WTC11 (cell line): ENCODE measurements at places on chromosomes 13 and 19.

DNA sequence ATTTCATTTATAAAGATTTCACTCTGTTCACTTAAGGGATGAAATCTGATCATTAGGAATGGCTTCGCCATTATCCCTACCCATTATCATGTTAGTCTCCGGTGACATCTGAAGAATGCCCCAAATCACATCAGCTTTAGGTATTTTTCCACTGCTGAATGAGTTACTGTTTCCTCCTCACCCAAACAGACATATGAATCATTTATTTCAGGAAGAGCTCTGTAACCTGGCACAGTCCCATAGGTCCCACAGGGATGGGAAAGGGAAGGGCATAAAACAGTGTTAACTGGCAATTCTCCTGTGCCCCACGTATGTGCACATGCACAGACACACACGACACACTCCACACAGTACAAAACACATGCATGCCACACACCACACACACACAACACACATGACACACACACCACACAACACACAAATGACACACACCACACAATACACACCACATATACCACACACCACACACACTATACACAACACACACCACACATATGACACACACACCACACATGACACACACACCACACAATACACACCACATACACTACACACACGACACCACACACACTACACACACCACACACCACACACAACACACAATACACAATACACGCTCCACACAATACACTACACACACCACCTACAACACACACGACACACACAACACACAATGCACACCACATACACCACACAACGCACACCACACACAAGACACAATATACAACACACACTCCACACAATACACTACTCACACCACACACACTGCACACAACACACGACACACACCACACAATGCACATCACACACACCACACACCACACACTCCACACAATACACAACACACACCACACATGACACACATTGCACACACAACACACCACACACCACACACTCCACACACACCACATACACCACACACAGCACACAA, 15.4 kb downstream of the TMEM255B start:
- DNase-seq, result no peak

- DNase-seq, result no peak
Measured at GRCh38 chr13:102642475-102642874, 45.7 kb downstream of the TPP2 start.

DNA sequence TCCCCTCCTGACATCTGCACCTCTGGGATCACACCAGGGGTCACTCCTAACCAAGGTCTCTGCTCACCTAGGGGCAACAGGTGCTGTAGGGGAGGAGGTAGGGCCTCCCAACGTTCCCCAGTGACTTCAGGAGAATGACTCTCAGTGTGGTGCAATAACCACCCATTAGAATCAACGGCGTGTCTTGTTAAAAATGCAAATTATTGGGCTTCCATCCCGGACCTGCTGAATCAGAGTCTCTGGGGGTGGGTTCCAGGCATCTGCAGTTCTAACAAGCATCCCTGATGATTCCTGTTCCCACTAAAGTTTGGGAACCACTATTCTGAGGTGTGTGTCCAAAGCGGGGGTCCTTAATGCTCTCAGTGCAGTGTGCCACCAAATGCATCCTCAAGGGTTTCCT, 84.6 kb downstream of the CRYL1 start:
- no peak for DNase-seq

- no peak for DNase-seq
Measured at GRCh38 chr13:112819111-112819510, 129.3 kb downstream of the ATP11A start.
